Posterior cingulate gyrus (tissue), 11 donors: ENCODE measurements at places on chromosomes 1 and 21.

DNA sequence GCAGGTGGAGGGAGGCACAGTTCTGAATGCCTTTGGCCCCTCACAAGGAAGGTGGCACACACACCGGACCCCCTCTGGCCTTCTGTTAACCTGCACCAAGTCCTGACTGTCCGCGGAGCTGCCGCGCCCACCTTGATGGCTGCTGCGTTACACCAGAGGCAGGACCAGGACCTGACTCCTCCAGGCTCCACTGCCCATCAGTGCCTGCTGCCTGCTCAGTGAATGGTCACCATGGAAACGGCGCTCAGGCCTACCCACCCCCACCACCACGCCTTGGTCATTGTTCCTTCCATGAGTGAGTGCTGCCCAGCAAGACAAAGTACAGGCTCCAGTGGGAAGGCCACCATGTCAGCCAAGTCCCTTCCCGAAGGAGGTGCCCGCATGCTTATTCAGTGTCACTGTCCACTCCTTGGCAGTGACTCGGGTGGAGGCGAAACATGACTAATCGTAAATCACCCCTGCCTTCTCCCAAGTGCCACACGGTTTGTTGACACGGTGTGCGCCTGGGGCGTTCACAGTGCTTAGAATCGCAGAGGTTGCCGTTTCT is 57.3 kb downstream of the SLC37A1 start:
- peak; percentile 58 for DNase-seq

GRCh38 chr1:111219557-111220286 is 7.8 kb upstream of the CHI3L2 start:
- DNase-seq, result peak; percentile 84

- DNase-seq, result no peak
These were observed 36.3 kb downstream of the PRDM16 start for GRCh38 chr1:3105167-3105863.

DNA sequence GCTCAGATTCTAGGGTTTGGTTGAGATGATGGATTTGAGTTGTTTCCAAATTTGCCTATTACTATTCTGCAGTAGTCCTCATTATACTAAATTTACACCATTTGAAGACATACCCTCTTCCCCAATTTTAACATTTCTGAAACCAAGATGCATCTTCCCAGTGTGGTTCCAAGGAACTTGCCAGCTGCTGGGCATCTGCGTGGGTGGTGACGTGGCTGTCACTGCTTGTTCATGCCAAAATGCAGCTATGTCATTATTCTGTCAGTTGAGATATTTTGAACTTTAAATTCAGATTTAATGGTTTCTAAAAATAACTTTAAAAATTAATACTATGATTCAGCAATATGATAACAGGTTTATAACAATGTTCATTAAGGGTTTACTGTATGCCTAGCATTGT is 1.2 kb downstream of the ZFP69 start:
- DNase-seq, result no peak

GRCh38 chr1:205344066-205344928 is 12.4 kb downstream of the KLHDC8A start:
- peak; percentile 58 for DNase-seq

DNA sequence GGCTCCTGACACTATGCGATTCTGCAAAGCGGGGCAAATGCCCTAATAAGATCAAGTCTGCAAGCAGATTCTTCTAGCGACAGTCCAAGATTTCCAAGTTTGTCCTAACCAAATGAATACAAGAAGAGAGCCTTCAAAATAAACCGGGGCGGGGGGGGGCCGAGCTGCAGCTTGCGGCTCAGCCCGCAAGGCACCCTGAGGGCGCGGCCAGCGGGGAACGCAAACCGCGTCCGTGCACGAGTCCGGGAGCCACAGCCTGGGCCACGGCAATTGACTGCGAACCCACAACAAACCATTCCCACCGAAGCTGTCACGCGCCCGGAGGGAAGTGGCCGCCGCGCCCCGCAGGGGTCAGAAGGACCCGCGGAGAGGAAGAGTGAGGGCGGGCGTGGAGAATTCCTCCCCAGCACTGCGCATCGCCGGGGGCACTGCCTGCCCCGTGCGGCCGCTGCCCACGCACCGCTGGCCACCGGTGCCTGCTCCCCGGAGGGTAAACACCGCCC is 687 bp downstream of the TGFBR3 start:
- peak; percentile 86 for DNase-seq

GRCh38 chr1:81554534-81554933 is 246.2 kb upstream of the ADGRL2 start:
- DNase-seq, result no peak
